Natural killer cell (primary cell): ENCODE measurements at places on chromosomes 6 and 20. TPM values are rescaled to one million over a fixed set of nuclear protein-coding genes. Genes with fewer than 3 reads are reported as not detected.

VGLL2 gene
- total RNA-seq, result not detected

DNA sequence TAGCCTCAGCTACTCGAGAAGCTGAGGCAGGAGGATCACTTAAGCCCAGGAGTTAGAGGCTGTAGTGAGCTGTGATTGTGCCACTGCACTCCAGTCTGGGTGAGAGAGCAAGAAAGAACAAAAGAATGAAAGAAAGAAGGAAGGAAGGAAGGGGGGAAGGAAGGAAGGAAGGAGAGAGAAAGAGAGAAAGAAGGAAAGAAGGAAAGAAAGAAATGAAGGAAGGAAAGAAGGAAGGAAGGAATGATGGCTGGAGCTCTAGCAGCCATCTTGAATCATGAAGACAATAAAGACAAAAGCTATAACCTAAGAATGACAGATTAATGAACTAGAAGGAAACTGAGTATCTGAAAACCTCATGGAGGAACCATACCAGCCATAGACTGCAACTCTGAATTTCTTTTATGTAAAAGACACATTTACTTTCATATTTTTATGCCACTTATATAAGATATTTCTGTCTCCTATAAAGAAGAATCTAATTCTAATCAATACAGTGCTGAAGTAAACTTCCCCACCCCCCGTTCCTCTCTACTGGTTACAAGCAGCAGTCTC is 522.3 kb upstream of the JARID2 start:
- no peak for DNase-seq

GRCh38 chr6:33082702-33083101 is 6.9 kb downstream of the HLA-DPB1 start:
- peak; percentile 35 for DNase-seq

DNA sequence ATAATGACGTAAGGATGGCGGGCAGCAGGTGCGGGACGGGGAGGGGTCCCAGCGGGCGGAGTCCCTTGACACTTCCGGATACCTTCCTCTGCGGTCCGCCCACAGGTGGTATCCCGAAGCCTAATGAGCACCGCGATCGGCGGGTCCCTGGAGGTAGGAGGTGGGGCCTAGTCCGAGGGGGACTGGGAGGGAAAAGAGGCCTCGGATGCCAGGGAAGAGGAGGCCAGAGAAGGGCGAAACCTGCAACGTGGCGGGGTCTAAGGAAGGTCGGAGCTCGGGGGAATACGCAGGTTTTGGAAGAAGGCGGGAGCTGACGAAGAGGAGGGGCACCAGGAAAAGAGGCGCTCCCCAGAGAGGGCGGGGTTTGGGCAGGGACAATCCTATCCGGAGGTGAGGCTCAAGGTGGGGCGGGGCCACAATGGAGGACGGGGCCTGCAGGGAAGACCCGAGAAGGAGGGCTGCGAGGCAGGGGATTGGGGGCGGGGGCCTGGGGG is 3.7 kb downstream of the PRSS16 start:
- DNase-seq, result peak; percentile 77
